ENCODE measurements at places on chromosomes 3 and 15.

- DNase-seq, result no peak
These were observed 33.6 kb upstream of the TMCC1 start for GRCh38 chr3:129927072-129927471.

GRCh38 chr15:48440084-48440483, 108.9 kb downstream of the DUT start:
- no peak for DNase-seq

DNA sequence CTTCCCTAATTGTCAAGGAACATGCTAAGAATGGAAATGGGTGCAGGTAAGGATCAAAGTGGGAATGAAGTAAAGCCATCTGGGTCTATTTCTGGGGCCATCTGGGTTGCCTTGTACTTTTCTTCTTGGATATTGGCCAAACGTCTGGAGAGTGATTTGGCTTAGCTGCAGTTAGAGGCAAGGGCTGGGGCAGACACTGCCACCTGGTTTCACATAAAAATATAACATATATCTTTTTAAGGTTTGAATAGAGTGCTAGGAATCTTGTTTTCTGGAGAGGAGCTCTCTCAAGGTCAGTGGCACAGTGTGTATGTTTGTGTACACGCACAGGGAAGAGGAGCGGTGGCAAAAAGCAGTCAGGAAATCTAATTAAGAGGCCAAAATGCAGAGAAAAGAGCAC, 24.7 kb upstream of the EOMES start:
- no peak for DNase-seq

DNA sequence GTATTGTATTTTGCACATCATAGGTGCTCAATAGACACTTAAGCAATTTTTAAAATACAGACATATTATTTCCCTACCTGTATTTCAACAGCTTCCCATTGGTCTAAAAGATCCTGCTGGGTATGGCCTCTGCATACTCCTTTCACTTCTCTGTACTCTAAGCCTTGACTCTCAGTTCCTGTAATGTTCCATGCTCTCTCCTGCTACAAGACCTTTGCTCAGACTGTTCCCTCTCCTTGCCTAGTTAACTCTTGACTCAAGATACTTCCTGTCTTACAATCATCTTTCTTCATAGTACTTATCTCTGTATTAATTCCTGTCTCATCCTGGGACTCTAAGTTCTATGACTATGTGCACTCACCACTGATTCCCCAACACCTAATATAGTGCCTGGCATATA, 1.7 kb downstream of the SCN11A start:
- DNase-seq, result no peak

DNA sequence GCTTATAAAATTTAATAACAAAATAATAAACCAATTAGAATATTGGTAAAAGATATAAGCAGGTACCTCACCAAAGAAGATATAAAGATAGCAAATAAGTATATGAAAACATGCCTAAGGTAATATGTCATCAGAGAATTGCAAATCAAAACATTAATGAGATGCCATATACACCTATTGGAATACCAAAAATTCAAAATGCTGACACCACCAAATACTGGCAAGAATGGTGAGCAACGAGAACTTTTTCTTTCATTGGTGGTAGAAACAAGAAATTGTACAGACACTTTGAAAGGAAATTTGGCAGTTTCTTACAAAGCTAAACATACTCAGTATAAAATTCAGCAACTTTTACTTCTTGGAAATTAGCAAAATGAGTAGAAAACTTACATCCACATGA, 346.9 kb upstream of the ROBO1 start:
- no peak for DNase-seq

DNA sequence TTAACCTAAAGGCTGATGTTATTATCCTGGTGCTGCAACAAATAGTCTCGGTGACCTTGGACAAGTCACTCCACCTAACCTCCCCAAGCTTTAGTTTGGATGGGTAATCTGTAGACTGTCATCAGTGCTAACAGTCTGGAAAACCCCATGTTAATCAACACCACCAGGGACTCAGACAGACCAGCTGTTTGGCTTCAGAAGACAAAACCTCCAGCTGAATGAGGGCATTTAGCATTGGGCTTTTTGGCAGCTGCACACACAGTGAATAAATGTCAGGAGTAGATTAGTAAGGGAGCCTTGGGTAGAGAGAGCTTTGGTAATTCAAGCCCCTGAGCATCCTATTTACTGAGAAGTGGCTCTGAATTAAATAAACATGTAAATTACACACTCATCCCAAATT, 24.9 kb upstream of the C3orf80 start:
- DNase-seq, result no peak

DNA sequence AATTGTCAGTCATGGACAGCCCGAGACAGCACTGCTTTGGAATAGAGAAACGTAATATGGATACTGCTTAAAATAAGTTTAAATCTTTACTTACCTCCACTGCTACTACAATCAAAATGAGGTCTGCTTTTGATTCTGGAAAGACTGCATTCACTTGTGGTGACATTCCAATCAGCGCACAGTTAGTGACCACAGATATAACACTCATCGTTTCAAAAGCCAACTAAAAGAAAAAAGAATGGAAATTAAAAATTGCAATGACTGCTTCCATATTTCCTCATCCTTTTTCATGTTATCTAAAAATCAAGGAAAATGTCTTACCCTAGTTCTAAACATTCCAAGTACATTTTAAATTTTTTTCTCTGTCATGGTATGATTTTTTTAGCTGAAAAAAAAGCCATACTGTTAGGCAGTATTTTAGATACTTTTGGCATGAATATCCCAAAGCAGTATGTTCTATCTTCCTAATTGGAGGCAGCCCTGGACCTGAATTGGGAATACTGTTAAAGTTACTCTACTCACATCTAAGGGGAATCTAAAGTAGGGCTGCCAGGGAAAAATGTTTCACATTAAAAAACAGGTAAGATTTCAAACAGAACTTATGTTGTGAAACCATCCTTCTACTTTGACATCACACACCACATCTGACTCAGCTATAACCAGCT, 72.1 kb downstream of the ANO10 start:
- no peak for DNase-seq

DNA sequence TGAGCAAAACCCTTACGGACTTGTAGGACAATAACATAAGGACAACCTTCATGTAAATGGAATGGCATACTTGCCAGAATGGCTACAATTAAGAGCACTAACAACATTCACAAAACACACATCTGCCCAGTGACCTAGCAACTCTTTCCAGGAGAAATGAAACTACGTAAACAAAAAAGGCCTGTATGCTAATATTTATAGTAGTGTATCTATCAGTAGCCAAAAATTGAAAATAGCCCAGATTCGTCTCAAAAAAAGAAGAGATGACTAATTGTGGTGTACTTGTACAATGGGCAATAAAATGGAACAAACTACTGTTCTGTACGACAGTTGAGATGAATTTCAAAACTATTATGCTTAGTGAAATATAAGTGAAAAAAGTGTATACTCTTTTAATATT, 38.4 kb downstream of the CMC1 start:
- DNase-seq, result no peak

- no peak for DNase-seq
These were observed 100.7 kb upstream of the IL12A start for GRCh38 chr3:159887911-159888310.

DNA sequence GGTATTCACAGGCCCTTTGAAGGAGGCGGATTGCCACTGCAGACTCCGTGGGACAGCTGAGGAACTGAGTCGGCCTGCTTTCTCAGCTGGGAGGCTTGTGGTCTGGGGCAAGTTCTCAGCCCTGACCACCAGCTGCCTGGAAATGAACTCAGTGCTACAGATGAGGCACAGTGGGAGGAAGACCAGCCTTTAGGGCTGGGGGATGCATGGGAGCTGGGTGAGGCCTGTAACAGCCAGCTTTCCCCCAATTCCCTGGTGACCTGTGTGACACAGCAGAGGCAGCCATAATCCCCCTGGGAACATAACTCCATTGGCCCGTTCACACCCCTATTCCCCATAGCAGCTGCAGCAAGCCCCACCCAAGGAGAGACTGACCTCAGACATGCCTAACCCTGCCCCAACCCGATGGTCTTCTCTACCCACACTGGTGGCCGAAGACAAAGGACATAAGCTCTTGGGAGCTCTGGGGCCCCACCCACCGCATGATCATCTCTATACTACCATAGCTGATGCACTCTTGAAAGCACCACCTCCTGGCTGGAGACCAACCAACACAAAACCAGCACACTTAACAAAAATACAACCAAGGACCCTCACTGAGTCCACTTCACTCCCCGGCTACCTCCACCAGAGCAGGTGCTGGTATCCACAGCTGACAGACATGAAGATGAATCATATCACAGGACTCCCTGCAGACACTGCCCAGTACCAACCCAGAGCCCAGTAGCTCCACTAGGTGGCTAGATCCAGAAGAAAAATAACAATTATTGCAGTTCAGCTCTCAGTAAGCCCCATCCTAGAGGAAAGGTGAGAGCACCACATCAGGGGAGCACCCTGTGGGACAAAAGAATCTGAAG, 24.9 kb downstream of the ZMAT3 start:
- no peak for DNase-seq

- DNase-seq, result no peak
These were observed 362.5 kb upstream of the EPHA3 start for GRCh38 chr3:88744896-88745295.

DNA sequence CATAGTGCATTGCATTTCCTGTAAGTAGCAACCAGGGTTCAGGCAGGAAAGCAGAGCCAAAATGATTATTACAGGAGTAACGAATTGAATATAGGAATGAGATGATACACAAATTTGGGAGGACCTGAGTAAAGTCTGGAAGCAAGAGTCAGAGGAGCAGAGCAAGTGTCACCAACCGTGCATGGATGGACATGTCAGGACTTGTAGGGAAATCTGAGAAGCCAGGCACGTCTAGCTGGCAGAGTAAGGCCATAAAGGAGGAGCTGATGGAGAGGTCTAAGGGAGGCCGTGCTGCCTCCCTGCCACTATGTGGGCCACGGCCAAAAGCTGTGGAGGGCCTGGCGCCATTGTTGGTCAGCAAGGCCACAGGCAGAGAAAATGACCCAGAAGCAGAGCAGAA, 22.4 kb downstream of the GJD2 start:
- no peak for DNase-seq

- DNase-seq, result peak; percentile 8
These were observed 155.7 kb downstream of the SLCO3A1 start for GRCh38 chr15:92009162-92009561.

GRCh38 chr15:77421370-77421700, 647 bp downstream of the HMG20A start:
- no peak for DNase-seq

DNA sequence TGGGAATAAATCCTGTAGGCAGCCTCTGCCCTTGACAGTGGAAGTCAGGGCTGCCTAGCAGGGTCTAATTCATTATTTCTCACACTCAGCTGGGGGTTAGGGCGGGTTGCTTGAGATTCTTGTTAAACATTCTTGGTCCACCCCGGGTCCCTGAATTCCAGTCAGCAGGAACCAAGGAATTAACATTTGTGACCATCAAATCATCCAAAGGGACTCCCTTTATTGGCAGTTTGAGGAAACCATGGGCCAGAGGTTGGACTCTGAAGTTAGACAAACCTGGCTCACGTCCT, 122.8 kb downstream of the EEFSEC start:
- DNase-seq, result no peak

GRCh38 chr3:62843508-62843907, 31.7 kb downstream of the CADPS start:
- no peak for DNase-seq

GRCh38 chr3:31659246-31659645, 126.5 kb downstream of the STT3B start:
- no peak for DNase-seq

DNA sequence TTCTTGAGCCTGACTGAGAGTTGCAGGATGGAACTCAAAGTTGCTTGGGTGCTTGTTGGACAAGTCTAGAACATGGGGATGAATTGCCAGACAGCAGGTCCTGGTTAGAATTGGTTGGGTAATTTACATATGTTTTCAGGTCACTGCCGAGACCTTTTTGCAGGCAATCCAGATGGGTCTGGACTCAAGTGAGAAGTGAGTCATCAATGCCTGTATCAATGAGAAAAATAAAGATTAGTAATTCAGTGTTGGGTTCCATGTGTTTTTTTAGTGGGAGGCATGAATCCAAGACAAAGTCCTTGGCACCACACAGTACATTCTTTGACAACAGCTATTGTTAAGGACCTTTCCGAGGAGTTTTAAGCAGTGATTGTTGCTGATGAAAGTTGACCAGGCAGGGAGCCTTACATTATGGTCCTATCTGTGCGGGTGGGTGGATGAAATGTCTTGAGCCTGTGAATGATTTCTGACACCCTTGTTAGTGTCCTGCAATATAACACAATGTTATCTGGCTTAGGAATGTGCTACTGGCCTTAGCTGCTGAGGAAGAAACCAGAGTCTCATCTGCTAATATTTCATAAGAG, 77.7 kb downstream of the CRYGS start:
- DNase-seq, result no peak

DNA sequence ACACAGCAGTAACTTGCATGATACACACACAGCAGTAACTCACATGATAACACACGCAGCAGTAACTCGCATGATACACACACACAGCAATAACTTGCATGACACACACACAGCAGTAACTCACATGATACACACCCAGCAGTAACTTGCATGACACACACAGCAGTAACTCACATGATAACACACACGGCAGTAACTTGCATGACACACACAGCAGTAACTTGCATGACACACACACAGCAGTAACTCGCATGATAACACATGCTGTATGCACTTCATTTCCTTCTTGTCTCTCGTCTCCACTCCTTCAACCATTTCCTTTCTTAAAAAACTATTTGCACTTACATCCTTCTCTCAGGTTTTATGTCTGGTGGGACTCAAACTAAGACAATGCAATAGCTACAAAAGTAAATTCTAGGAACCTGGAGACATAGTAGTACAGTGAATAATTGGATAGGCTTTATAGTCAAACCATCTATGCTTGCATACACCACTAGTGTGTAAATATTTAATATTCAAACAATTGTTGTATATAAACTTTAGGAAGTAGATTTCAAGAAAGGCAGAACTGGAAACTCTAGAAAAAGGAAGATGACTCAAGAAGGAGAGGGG, 130.8 kb downstream of the UACA start:
- no peak for DNase-seq

DNA sequence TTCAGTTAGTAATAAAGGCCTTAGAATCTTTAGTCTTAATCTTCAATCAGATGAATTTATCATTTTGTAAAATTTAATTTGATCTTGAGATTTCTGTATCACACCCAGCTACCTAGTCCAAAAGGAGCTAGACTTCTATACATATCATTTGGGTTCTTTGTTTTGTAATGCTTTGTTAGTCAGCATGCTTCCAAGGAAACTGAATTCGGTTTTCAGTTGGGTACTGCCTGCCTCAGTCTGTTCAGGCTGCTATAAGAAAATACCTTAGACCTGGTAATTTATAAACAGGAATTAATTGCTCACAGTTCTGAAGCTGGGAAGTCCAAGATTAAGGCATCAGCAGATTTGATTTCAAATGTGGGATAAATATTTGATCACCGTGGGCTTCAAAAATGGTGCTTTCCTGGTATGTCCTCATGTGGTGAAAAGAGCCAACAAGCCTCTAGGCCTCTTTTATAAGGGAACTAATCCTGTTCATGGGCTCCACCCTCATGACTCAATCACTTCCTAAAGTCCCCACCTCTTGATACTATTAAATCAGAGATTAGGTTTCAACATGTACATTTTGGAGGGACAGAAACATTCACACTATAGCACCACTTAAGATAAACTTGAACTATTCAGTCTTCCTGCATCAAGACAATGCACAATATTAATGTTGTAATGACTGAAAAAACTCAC, 800.7 kb downstream of the NAALADL2 start:
- DNase-seq, result no peak
